Astrocyte (in vitro differentiated cells and primary cell): ENCODE measurements at places on chromosomes 6 and 20.

GRCh38 chr6:83708970-83709747 lies at the start of gene SNAP91:
SNAP91 (minus strand) TSS chr6:83709101; CDS start chr6:83707927, 1,174 bp downstream.
- H3K27ac ChIP-seq = no peak within 1 kb of the TSS
- H3K4me1 ChIP-seq = peaks cover 2% of the 10 kb centered on the region
- H3K4me3 ChIP-seq = peak within 1 kb of the TSS; percentile 61

DNA sequence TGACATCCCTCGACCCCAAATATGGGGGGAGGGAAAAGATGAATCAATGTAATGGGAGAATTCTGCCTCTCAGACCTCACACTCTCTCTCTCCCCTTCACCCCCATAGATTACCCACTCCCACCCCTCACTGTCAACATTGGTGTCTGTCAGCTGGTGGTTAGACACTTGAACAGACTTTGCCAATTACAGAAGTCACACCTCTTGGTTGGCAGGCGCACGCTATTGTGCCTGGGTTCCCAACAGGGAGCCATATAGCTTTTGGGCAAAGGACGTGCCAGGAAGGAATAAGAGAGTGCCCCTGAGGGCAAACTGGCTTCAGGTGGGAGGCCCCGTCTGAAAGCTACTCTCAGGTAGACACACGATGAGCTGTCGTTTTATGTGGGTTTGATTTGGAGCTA lies 54.1 kb upstream of the FYN start:
- H3K4me1 ChIP-seq = peaks cover 12% of the 10 kb centered on the region
- no peak overlapping the region for H3K4me3 ChIP-seq
- no peaks in the 10 kb centered on the region for H3K36me3 ChIP-seq
- no peaks in the 10 kb centered on the region for H3K27me3 ChIP-seq

DNA sequence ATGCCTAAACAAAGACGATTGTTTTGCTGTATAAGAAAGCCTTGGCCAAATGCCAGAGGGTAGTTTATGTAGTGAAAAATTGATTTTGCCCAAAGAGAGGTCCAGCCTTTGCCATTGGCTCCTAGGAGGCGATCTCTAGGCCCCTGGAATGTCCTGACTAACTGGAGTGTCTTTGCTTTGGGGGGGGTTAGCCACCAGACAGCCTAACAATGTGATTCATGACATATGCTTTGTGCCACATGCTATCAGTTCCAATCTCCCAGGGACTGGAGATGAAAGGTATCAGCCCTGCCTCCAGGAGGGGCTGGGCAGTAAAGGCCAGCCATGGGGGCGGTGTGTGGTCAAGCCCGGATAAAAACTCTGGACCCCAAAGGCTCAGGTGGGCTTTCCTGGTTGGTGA lies 32.7 kb upstream of the TUBB2A start:
- no peak overlapping the region for H3K4me3 ChIP-seq
- no peak overlapping the region for H3K27ac ChIP-seq
- H3K4me1 ChIP-seq = peaks cover 13% of the 10 kb centered on the region
- H3K27me3 ChIP-seq = peaks cover 4% of the 10 kb centered on the region
- no peak for DNase-seq

DNA sequence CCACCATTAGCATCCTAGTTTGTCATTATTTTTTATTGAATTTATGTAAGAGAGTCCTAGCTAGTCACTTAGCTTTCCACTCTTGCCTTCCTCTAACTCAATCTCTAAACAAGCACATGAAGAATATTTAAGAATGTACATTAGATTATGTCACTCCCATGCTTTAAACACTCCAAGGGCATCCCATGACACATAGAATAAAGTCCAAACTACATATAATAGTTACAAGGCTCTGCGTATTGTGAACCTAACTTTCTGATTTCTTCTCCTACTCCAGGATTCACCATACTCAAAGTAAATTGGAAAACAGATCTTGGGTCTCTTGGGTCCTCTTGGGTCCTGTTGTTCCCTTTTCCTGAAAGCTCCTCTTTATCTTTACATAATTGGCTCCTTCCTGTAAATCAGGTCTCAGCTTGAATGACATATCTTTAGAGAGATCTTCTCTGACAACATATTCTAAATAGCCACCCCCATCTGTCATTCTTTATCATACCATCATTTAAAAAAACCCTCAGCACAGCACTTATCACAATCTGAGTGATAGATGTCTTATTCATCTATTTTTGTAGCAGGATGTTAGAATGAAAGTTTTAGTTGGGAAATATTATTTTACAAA lies 1042.4 kb upstream of the FLRT3 start:
- H3K4me3 ChIP-seq = no peak overlapping the region
- H3K27ac ChIP-seq = no peak overlapping the region
- H3K36me3 ChIP-seq = no peaks in the 10 kb centered on the region
- H3K27me3 ChIP-seq = no peaks in the 10 kb centered on the region

DNA sequence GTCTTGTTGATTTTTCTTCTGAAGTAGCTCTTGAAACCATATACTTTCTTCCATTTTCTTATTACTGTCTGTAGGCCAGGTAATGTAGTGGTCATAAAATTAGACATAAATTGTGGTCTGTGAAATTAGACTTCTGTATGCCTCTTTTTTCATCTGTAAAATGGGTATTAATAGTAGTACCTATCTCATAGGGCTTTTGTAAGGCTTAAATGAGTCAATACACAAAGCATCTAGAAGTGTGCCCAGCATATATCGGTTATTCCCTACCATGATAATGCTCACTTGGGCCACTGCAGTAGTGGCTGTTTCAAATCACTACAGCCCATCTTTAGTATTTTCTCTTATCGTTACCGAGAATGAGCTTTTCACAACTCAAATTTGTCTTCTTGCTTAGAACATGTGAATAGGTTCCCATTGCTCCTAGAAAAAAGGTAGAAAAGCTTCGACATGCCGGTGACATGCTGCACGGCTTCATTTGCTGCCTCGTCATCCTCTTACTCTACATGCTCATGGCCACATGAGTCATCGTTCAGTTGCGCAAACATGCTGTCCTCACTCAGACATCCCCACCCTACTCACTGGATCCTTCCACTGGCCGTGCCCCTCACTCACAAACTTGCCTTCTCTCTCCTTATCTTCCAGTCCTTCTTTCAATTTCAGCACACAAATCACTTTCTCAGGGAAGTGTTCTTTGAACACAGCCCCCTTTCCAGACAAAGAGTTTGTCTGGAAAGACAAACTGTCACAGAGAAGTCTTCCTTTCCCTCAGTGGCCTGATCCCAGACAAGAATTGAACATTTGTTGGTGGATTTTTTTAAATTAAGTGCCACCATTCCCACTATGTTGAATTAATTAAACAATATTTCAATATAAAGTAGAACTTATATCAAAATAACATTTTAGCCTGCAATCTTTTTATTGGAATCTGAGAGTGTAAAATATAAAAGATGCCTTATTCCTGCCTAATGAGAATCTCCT lies 32.2 kb upstream of the ERVFRD-1 start:
- H3K27me3 ChIP-seq = no peaks in the 10 kb centered on the region
- peak overlapping the region; percentile 52 for H3K27ac ChIP-seq
- peaks cover 15% of the 10 kb centered on the region for H3K4me1 ChIP-seq
- H3K4me3 ChIP-seq = no peak overlapping the region

DNA sequence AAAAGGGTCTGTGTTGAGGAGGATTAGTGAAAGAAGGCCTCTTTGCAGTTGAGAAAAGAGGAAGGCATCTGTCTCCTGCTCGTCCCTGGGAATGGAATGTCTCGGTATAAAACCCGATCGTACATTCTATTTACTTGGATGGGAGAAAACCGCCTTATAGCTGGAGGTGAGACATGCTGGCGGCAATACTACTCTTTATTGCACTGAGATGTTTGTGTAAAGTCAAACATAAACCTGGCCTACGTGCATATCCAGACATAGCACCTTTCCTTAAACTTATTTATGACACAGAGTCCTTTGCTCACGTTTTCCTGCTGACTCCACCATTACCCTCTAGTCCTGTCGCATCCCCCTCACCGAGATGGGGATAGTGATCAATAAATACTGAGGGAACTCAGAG lies 4.5 kb downstream of the TDP2 start:
- peaks cover 16% of the 10 kb centered on the region for H3K36me3 ChIP-seq
- H3K4me3 ChIP-seq = no peak overlapping the region
- H3K4me1 ChIP-seq = peaks cover 6% of the 10 kb centered on the region
- no peaks in the 10 kb centered on the region for H3K27me3 ChIP-seq

DNA sequence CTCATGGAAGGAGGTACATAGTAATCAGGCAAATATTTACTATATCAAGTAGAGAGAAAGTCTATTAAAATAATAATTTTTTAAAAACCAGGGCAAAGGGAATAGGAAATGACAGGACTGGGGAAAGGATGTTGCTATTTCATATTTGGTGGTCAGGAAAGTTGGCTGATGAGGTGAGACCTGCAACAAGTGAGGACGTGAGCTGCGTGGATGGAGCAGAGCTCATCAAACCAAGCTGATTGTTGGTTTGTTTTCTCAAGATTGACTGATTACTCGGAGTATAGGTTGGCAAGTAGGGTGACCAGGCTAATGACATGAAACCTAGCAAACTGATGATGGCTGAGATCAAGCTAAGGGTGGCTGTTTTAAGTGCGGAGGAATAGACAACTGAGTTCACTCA lies 6.0 kb downstream of the GJA1 start:
- H3K36me3 ChIP-seq = peaks cover 8% of the 10 kb centered on the region
- peak overlapping the region; percentile 33 for H3K27ac ChIP-seq
- peak overlapping the region; percentile 42 for H3K4me3 ChIP-seq
- no peak for DNase-seq
- no peaks in the 10 kb centered on the region for H3K27me3 ChIP-seq
- H3K4me1 ChIP-seq = peaks cover 26% of the 10 kb centered on the region

DNA sequence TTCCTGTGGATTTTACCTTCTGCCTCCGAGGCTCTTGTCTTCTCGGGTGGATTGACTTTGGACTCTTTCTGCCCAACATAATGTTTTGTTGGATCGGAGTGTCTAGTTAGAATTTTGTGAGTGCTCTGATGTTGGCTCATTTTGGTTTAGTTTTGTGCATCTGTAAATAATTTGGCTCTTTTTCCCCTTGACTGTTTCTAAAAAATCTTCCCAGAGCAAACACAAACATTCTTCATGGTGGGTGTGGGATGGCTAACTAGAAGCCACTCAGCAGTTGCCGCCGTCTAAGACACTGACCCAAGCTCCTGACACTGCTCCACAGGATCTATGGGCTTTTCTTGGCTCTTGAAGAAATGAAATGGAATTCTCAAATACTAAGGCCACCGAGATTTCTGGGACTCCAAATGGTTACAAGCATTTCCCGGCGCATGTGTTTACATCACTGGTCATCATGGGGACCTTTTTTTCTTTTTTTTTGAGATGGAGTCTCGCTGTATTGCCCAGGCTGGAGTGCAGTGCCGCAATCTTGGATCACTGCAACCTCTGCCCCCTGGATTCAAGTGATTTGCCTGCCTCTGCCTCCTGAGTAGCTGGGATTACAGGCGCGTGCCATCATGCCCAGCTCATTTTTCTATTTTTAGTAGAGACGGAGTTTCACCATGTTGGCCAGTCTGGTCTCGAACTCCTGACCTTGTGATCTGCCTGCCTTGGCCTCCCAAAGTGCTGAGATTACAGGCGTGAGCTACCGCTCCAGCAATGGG lies 92.0 kb upstream of the FRMD1 start:
- no peaks in the 10 kb centered on the region for H3K27me3 ChIP-seq
- DNase-seq = no peak
- no peak overlapping the region for H3K27ac ChIP-seq
- H3K4me1 ChIP-seq = no peaks in the 10 kb centered on the region

GRCh38 chr20:8721098-8721497 lies 347.8 kb upstream of the PLCB4 start:
- H3K36me3 ChIP-seq = no peaks in the 10 kb centered on the region
- DNase-seq = peak; percentile 33
- H3K27ac ChIP-seq = no peak overlapping the region
- no peak overlapping the region for H3K4me3 ChIP-seq
- no peaks in the 10 kb centered on the region for H3K27me3 ChIP-seq

- peaks cover 3% of the 10 kb centered on the region for H3K4me1 ChIP-seq
- no peaks in the 10 kb centered on the region for H3K36me3 ChIP-seq
- no peak overlapping the region for H3K4me3 ChIP-seq
- H3K27me3 ChIP-seq = no peaks in the 10 kb centered on the region
Observed at GRCh38 chr6:6379573-6379972, 59.1 kb upstream of the F13A1 start.

GRCh38 chr6:26327450-26328264 lies 37.3 kb upstream of the BTN3A2 start:
- H3K27me3 ChIP-seq = no peaks in the 10 kb centered on the region
- peaks cover 4% of the 10 kb centered on the region for H3K4me1 ChIP-seq
- DNase-seq = peak; percentile 61
- H3K27ac ChIP-seq = peak overlapping the region; percentile 21
- H3K36me3 ChIP-seq = no peaks in the 10 kb centered on the region

- H3K4me1 ChIP-seq = no peaks in the 10 kb centered on the region
- no peaks in the 10 kb centered on the region for H3K27me3 ChIP-seq
- no peak overlapping the region for H3K27ac ChIP-seq
Observed at GRCh38 chr6:108872141-108872557, 23.9 kb downstream of the ARMC2 start.

GRCh38 chr6:86459978-86460377 lies 477.4 kb upstream of the HTR1E start:
- H3K4me3 ChIP-seq = no peak overlapping the region
- no peak for DNase-seq
- no peaks in the 10 kb centered on the region for H3K27me3 ChIP-seq
- H3K27ac ChIP-seq = no peak overlapping the region

DNA sequence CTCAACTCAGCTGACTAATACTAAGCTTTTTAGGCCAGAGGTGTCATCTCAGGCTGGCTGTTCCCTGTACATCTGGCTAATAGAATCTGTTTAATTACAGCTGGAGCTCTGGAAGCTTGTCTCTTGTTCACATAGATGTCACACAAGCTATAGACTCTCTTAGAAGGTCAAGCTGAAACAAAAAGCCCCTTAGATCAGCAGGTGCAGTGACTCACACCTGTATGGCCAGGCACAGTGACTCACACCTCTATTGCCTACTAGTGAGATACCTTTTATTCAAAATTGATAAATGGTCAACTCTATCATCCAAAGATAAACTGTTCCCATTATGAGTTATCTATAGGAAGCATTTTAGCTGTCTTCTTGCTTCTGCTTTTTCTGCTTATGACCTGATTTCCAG lies 29.9 kb upstream of the MTHFD1L start:
- H3K4me3 ChIP-seq = no peak overlapping the region
- H3K27ac ChIP-seq = no peak overlapping the region
- no peaks in the 10 kb centered on the region for H3K27me3 ChIP-seq
- H3K36me3 ChIP-seq = no peaks in the 10 kb centered on the region

- no peaks in the 10 kb centered on the region for H3K36me3 ChIP-seq
- no peak overlapping the region for H3K4me3 ChIP-seq
- peak; percentile 62 for DNase-seq
Observed at GRCh38 chr20:24465730-24466129, 3.7 kb upstream of the SYNDIG1 start.

GRCh38 chr20:62797671-62798532 lies 1.6 kb downstream of the MRGBP start:
- H3K36me3 ChIP-seq = peaks cover 7% of the 10 kb centered on the region
- H3K4me3 ChIP-seq = no peak overlapping the region
- H3K4me1 ChIP-seq = peaks cover 28% of the 10 kb centered on the region
- no peak overlapping the region for H3K27ac ChIP-seq
- no peak for DNase-seq
- no peaks in the 10 kb centered on the region for H3K27me3 ChIP-seq

GRCh38 chr6:47587493-47587892 lies 109.9 kb downstream of the CD2AP start:
- peak overlapping the region; percentile 16 for H3K27ac ChIP-seq
- no peak overlapping the region for H3K4me3 ChIP-seq
- peaks cover 11% of the 10 kb centered on the region for H3K36me3 ChIP-seq
- DNase-seq = peak; percentile 46
